Lower lobe of right lung (tissue), 2 donors: ENCODE measurements at places on chromosomes 1 and 21.
A peak's percentile ranks its signal among the peaks of the same experiment; 100 is the strongest.

GRCh38 chr1:196355206-196355786 is 252.9 kb downstream of the KCNT2 start:
- DNase-seq, result no peak

DNA sequence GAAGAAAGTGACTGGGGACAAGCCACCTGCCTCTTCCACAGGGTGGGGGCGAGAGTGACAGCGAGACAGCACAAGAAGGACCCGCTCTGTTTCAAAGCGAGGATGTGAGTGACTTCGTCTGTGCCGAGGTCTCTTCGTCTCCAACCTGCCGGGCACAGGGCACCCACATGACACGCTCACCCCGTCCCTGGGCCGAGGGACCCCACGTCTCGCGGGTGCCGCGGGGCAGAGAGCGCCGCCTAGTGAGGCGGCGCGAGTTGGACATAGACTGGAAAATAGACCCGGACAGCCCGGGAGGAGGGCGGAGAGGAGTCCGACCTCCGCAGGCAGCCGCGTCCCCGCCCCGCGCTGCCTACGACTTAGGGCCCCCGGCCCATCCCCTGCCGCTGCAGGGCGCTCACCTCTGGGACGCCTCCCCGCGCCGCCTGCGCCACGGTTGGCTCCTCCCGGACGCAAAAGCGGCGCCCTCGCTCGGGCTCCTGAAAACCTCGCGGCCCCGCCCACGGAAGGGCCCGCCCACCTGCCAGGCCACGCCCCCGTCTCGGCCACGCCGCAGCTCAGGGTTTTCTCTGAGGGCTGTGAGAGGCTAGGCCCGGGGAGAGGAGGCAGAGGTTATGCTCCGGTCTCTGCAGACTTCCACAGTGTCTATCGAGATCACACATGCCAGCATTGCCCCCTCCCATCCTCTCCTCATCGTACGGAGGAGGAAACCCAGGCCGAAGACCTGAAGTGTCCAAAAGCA is at the start of gene TLR5:
Gene TLR5 (minus strand): TSS at position 454 of the 742 bp plus-strand sequence. CDS start 30,217 bp downstream, outside the sequence.
- DNase-seq, result peak; percentile 95

- DNase-seq, result no peak
Observed at GRCh38 chr1:40309374-40310128, 7.5 kb downstream of the COL9A2 start.

GRCh38 chr1:22841860-22842281 is 130.8 kb downstream of the LACTBL1 start:
- DNase-seq, result no peak

GRCh38 chr1:203769505-203770343 is 4.7 kb downstream of the LAX1 start:
- DNase-seq, result peak; percentile 80

DNA sequence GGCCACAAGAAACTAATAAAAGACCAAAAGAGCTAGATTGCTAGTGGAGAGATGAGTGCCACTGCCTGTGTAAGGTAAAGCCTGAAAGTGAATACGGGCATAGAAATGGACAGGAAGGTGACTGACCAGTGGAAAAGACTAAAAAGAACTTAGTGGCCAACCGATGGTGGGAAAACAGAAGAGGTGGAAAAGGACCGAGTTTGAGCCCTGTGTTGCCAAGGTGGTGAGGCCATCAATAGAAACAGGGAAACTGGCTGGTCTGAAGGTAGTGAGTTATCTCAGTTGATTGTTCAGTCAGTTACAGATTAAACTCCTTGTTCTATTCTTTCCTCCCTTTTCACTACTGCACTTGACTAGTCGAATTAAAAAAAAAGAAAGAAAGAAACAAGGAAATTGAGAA is 2.5 kb downstream of the WDR77 start:
- no peak for DNase-seq

DNA sequence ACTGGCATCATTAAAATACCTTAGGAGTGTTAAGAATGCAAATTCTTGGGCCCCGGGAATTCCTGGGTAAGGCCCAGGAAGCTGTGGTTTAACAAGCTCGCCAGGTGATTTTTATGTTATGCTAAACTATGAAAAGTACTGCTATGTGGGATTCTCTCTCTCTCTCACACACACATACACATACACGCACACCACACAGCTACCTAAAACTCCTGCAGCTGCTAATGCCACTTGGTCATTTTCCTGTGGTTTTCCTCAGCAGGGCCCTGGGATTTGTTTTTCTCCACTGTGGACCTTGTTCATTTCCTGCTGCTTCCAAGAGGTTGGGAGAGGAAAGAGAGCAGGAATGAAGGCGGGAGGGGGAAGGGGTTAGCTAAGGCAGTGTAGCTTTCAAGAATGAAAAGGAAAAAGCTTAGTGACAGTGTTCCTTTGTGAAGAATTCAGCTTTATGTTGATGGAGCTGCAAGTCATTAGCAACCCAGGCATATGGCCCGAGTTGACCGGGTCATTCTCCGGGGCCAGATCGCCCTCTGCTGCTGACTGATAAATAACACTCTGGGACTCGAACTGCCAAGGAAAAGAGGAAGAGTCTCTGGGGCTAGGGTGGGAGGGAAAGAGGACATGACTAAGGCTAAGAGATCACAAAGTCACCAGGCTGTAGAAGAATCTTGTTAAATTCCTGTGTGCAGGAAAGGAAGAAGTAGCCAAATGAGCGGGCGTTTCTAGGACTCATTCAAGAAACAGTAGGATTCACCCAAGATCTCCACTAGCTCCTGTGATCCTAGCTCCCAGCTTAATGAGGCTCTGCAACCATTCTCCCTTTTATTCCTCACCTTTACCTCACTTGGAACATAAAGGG is 30.5 kb upstream of the LRIG2 start:
- DNase-seq, result peak; percentile 77

DNA sequence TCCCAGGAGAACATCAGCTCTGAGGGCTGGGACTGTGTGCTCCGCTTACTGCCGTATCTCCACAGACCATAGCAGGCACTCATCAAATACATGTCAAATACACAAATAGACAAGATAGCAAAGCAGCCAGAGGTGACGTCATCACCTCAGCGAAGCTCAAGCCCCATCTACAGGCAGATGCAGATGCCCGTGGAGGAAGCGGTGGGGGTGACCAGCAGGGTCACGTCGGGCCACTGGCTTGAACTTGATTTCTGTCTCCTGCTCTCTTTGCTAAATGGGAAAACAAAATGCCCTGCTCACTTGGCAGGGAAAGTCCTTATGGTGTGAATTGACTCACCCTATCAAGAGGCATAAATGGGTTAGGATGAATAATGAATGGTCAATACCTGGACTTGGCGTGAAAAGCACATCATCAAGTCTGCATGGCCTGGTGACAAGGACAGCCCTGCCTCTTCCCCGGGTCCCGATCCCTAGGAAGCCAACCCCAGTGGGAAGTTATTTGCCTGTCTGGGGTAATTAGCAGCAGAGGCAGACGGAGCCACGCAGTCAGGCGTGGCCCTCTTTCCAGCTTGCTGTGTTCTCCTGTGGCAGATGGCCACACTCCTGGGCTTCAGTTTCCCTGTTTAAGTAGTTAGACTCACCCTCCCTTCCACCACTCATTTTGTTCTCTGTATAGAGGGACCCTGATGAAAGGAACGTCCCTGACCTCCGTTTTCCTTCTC is 536.0 kb downstream of the NPHP4 start:
- no peak for DNase-seq

GRCh38 chr1:73756817-73757216 is 441.2 kb downstream of the LRRIQ3 start:
- DNase-seq, result no peak

- no peak for DNase-seq
Observed at GRCh38 chr1:97654876-97655585, 265.8 kb downstream of the DPYD start.

DNA sequence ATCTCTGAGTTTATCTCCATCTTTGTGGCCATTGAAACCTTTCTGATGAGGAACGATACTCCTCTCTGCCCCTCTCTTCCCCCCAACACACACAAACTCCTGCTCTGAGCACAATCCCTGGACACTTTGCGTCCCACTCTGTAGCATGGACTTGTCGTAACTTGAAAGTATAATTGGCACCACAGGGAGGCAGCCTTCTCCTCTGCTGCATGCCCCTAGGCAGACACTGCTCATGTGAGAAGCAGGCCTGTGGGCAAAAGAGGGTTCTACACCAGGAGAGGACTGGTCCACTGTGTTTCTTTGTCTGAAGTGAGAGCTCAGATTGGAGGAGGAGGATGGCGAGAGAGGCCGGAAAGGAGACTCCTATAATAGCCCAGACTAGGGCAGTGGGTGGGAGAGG is 3.8 kb upstream of the PARS2 start:
- DNase-seq, result no peak

GRCh38 chr1:25540750-25541342 is 2.6 kb upstream of the LDLRAP1 start:
- no peak for DNase-seq

DNA sequence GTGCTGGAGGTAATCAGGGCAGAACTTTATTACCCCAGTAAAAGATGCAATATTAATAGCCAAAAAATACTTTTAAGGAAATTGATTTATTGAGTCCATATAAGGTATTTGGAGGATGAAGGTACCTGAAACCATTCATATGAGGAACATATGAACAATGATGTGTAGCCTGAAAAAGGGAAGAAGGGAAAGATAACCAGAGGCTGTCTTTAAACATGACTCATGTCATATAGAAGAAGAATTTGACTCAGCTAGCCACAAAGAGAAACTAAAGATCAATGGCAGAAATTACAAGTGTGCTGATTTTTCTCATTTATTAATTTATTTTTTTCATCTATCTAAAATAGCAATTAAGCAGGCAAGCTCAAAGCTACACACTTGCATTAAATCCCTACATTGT is 136.2 kb upstream of the DUSP10 start:
- no peak for DNase-seq

GRCh38 chr1:212635141-212635631 is 26.6 kb downstream of the ATF3 start:
- no peak for DNase-seq

DNA sequence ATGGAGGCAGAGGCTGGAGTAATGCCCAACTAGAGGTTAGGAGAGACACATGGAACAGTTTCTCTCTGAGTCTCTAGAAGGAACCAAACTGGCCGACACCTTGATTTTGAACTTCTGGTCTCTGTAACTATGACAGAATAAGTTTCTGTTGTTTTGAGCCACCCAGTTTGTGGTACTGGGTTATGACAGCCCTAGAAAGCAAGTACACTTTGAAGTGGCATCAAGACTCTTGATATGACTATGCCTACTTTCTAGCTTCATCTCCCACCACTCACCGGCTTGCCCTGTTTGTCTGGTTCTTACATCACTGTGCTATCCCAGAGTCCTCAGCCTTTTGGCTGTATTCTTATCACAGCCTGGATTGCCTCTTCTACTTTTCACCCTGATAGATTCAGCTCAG is 230.3 kb upstream of the USP24 start:
- no peak for DNase-seq

DNA sequence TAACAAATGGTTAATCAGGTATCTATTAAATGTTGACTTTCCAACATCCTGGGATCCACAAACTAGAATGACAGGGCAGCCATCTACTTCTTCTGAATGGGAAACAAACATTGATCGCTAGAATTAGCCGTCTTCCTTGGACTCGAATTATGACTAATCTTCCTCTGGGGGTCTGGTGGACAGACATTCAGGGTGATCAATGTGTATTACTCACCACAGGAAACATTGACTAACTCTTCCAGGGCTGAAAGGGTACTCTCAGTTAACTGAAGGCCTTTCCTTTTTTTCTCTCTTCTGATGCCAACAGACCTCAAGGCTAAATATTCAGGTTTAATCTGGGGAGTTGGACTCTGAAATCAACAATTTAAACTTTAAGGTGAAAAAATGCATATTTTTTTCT is 9.5 kb downstream of the NOL9 start:
- no peak for DNase-seq

DNA sequence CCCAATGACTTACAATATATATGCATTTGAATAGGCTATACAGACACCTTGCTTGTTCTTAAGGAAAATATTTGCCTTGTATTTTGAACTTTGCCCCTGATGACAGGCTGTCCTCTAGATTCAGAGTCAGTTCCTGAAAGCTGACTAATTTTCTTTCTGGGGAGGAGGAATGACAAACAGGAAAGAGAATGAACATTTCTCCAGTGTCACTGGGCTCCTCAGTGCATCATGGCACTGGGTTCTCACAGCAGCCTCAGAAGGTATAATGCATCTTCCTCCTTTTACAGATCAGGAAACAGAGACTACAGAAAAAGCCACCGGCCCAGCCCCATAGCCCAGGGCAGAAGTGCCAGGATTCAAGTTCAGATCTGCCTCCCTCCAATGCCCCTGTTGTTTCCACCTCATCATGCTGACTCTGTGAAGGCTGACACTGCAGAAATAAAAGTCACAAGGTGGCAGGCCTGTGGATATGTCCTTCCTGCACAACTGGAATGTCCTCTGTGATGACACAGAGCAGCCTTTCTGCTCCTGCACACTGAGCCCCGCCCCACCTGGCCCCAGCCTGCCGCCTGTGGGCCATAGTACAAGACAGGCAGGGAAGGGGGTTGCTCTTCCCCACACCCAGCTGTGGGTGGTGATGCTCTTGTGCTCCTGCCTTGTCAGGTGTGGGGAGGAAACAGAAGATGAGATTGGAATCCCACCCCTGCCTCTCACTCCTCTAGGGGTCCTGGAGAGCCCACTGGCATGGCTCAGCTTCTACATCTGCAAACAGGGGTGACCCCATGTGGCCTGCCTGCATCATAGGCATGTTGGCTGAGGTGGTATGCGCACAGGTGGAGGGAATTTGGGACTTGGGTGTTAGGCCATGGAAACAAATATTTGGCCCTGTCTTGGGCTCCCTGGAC is 6.4 kb downstream of the TTC22 start:
- DNase-seq, result no peak

GRCh38 chr1:61561666-61562065 is 163.3 kb downstream of the TM2D1 start:
- no peak for DNase-seq

DNA sequence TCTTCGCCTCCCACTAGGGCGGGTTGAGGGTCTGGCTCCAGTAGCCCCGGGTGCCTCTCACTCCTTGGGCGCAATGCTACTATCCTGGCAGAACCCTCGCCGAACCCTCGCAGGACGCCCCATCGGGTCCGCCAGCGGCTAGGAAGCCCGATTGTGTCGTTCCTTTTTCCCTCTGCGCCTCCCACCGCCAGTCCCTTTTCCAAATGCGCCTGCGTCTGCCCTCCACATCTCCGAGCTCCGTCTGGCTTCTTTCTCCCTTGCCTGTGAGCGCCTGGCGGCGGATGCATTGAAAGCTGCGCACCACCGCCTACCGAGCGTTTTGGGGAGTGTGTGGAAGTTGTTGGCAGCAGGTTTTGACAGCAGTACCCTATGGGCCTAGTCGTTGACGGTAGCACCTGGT is 1.0 kb upstream of the DIRAS3 start:
- no peak for DNase-seq

DNA sequence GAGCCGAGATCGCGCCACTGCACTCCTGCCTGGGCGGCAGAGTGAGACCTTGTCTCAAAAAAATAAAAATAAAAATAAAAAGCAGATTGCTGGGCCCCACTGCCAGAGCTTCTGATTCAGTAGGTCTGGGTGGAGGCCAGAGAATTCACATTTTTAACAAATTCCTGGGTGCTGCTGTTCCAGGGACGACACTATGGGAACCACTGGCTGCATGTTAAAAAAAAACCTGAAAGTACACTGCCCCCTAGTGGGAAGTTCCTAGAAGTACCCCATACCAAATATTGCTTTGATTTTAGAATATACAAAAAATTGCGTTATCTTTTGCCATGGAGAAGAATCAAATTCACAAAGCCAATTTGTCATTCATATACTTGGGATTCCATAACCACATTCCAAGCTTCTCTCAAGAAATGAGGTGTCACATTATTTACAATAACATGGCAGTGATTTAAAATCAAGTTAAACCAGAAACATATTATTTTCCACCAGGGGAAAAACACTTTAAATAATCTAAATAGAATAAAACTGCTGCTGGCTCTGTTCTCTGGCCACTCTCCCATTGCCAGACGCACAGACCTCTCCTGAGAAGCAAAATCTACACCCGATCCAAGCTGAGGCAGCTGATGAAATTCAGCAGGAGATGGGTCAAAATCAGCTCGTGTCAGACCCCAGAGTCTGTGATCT is 27.4 kb downstream of the SYF2 start:
- no peak for DNase-seq
